Activated CD4-positive, alpha-beta T cell treated with anti-CD3 and anti-CD28 coated beads for 4 hours (primary cell): ENCODE measurements at places on chromosomes 6 and 20.

GRCh38 chr6:97705568-97705967, 422.6 kb upstream of the MMS22L start:
- DNase-seq, result no peak

GRCh38 chr6:14984519-14984853, 261.4 kb upstream of the JARID2 start:
- DNase-seq, result no peak

- DNase-seq, result no peak
Measured at GRCh38 chr6:141653590-141653989, 479.1 kb upstream of the GJE1 start.

DNA sequence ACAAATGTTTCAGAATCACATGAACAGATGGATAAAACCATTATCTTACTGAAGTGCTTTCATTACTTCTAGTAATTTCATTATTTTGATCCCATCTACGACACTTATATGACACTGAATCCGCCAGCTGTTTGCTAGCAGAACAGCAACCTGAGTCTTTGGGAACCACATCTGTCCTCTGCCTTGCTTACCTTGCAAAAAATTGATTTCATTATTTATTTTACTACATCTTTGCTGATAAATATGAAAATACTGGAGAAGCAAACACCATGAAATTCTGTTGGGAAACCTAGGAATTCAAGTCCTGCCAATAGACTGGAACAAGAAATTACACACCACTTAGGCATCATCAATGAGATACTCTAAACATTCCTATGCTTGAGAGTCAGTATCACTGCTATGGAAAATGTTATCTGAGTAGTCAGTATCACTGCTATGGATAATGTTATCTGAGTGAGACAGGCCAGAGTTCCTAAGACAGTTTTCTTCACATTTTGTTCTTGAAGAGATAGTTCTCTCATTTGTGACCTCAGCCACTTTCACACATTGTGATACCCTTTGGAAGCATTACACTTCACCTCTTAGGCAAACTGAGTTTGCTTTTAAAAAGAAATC, 91.9 kb downstream of the PDE10A start:
- no peak for DNase-seq

DNA sequence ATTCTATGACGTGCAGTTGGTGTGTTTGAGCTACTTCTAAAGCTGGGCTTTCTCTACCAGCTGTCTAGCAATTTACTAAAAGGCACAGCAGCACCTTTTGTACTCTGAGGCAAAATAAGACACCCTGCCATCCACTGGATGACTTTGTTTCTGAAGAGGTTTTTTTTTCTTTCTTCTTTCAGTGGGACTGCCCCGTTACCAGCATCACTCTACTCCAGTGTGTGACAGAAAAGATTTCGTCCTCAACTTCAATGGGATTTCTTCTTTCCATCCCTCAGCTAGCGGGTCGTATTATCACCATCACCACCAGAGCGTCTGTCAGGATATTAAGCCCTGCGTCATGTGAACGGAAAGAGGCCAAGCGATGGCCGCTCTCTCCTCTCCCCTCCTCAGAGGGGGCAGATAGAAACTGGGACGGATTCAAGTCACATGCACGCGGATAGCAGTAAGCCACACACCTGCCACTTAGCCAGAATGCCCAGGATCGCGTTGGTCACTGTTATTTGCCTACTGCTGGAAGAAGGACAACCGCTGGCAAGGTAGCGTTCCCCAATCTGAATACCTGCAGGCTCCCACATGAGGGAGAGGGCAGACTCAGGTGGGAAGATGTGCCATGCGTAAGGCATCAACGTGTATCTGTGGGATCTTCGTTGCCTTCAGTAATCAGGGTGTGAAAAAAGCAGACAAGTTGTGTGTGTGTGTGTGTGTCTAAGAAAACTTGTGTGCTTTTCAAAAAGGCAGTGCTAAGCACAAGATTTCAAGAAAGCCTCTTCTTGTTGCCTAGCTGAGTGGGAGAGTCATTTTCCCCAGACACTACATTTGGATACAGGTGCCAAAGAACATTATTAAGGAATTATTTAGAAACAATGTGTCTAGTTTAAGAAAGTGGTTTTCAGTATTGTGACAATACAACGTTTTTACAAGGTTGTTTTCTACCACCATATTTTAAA, 5.4 kb downstream of the FOXF2 start:
- DNase-seq, result no peak

DNA sequence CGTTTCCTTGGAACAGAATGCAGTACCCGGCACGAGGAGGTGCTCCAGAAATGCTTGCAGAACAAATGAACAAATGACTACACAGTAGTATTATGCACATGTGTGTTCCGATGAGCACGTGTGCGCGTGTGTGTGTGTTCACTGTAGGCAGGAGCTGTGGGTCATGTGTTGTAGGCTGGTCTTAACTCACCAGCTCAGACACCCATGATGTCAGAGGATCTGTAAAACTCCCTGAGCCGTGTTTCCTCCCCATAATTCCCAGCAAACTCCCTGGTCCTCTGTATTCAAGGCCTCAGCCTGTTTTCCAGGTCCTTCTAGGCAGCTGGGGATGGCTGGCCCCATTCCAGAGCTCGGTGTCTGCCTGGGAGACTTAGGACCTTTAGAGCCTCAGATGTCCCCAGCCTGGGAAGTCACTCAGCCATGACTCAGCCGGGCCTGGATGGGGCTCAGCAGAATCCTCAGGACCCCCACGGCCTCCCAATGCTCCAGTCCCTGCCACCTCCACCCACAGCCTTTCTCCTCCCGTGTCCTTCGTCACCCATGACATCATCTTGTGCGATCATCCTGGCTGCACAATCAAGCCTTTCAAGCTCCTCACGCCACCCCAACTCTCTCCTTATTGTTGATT, 475.0 kb upstream of the SULF2 start:
- no peak for DNase-seq

GRCh38 chr6:131222773-131223172, 87.5 kb downstream of the AKAP7 start:
- no peak for DNase-seq

DNA sequence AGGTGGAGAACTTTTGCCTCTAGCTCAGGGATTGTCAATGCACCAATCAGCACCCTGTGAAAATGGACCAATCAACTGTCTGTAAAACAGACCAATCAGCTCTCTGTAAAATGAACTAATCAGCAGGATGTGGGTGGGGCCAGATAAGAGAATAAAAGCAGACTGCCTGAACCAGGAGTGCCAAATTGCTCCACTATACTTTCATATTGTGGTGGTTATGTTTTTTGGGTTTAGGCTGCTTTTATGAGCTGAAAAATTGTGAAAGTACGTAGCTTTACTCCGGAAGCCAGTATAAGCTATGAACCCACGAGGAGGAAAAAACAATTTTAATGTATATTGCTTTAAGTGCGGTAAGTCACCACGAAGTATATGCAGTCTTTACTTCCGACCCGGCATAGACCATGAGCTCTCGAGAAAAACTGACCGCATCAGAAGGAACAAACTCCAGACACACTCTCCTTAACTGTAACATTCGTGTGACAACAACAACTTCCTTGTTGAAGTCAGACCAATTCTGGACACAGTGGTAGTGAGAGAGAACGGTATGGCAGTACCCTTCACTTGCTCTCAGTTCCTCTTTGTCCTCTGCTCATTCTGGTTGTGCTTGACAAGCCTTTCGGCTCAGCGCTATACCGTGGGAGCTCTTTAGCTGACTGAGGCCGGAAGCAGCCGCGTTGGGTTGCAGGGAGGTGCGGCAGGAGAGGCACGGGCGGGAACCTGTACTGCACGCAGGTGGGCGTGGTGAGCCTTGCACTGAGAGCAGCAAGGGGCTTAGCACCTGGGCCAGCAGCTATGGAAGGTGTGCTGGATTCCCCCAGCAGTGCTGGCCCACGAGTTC, 81.9 kb upstream of the E2F3 start:
- peak; percentile 76 for DNase-seq

DNA sequence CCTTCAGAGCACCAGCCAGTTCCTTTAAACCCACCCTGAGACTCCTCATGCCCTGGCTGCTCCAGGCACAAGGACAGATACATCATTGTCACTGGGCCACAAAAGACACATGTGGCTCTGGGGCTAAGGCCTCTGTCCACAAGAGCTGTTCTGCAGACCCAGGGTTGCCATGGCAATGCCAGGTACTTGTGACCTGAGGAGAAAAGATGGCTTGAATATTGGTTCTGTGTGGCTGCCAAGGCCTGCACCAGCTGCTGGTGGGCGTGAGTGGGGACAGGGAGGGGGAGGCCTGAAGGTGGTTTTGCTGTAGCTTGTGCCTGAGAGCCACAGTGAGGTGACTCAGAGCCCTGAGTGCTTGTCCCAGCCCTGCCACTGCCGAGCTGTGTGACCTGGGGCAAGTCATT, 31.8 kb downstream of the SAYSD1 start:
- DNase-seq, result no peak

DNA sequence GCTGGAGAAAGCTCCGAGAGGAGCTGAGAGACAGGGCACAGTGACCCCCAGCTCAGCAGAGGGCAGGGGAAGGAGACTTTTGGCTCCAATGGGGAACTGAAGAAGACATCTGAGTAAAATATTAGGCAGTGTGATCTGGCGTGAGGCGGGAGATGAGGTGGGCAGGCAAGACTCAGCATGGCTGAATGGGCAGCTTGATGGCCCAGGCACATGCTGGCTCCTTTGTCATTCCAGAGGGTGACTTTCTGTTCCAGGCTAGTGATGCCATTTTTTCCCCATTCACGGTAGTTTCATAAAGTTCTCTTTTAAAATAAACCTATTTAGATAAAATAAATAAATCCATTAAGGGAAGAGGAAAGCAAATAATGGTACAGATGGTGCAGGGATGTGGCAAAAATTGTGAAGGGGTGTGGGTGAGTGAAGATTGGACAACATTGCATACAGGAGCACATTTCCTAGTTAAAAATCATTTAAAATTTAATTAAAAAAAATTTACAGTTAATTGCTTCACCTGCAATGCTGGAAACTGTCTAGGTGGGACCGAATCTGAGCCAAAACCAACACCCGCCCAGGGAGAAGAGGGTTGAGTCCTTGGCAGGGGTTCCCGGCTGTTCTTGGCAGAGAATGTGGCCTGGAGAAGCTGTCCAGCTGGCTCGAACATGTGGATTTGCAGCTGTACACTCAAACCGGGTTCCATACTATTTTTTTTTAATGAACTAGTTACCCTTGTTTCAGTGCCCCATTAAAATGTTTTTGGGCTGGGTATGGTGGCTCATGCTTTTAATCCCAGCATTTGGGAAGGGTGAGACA, 41.7 kb upstream of the PRELID3B start:
- no peak for DNase-seq
